ENCODE measurements at places on chromosomes 4 and X.

DNA sequence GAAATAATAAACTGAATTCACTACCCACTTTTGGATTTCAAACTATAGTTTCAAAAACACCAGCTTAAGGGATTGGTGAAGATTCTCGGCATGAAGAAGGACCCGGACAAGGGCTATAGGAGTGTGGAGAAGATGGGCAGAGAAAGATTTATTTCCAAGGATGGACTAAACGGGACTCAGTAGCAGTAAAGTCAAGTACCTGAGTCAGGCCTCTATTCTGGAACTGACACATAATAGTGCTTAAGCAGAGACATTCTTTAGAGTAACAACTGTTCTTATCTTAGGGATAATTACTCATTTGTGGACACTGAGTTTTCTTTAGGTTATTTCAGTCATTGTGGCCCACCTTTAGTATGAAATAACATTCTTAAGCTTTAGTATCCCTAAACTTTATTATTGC, 134.6 kb downstream of the GATB start:
- no peak for DNase-seq

- no peak for DNase-seq
These were observed 46.6 kb upstream of the CHRNA9 start for GRCh38 chr4:40288566-40288965.

GRCh38 chr4:152599095-152599494, 63.2 kb upstream of the FBXW7 start:
- DNase-seq = no peak

DNA sequence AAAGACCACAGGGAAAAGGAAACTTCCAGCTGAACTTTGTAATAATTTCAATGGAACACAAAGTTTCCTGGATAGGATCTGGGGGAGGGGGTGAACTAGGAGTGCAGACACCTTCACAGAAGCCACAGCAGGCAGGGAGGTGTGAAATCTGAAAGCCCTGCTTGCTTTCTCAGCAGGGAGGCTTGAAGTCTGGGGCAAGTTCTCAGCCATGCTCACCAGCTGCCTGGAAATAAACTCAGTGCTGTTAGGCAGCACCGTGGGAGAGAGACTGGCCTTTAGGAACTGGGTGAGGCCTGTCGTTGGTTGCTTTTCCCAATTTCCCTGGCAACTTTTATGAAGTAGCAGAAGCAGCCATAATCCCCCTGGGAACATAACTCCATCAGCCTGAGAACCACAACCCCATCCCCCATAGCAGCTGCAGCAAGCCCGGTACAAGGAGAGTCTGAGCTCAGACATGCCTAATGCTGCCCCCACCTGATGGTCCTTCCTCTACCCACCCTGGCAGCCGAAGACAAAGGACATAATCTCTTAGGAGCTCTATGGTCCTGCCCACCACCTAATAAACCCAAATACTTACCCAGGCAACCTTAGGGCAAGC, 39.2 kb upstream of the NMU start:
- DNase-seq = no peak

GRCh38 chrX:154046031-154046781, 26.5 kb upstream of the IRAK1 start:
- DNase-seq = peak; percentile 18

- no peak for DNase-seq
These were observed 120.8 kb downstream of the DCLK2 start for GRCh38 chr4:150199056-150199455.

GRCh38 chrX:67570839-67571238, 27.0 kb downstream of the AR start:
- no peak for DNase-seq

- no peak for DNase-seq
These were observed 263.2 kb downstream of the BCOR start for GRCh38 chrX:39834600-39834999.

- no peak for DNase-seq
These were observed 4.6 kb upstream of the SORCS2 start for GRCh38 chr4:7187691-7188090.

GRCh38 chr4:4818415-4819212, 40.9 kb upstream of the MSX1 start:
- DNase-seq = no peak

DNA sequence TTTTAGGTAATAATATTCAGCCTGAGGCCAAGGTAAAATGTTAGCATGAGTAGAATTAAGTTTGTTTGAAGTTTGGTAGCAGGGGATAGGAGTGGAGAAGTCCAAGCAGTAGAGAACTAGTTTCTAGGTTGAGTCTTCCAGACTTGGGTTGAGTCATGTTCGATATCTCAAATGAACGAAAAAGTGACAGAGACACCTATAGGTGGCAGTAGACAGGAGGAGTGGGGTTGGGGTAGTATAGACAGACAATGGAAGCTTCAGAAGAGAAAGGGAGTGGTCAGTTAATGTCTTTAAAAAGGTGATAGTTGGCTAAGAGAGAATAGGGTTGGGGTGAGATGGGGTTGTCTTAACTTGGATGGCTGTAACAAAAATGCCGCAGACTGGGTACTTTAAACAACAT, 58.7 kb upstream of the EMCN start:
- DNase-seq = no peak

Data from left renal pelvis (tissue), 4 donors.